ENCODE measurements at places on chromosomes 16 and 17. TPM values are rescaled to one million over a fixed set of nuclear protein-coding genes. Genes with fewer than 3 reads are reported as not detected.
A peak's percentile ranks its signal among the peaks of the same experiment; 100 is the strongest.

DNA sequence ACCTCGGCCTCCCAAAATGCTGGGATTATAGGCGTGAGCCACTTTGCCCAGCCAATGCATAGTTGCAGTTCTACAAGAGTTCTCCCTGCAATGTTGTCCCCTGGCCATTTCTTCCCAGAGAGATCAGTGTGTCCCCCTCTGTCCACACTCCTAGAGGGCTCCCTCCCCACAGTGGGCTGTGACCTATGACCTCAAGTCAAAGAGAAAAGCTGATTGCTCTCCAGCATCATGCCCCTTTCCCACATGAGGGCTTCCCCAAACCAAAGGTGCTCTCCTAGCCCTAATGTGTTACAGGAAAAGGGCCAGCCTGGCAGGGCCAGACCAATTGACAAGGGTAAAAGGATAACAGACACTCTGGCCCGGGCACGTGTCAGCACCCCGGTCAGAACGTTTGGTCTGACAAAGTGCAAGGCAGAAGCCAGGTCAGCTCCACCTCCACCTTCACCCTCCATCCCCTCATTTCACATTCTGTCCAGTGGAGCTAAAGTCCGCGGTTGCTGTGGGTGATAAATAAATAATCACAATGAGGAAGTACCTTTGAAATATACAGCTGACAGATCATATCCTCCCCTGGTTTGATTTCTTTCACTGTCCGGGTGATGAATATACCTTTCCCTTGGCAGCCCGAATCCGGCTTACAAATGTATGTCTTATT lies 17.8 kb downstream of the TTLL6 start:
- DNase-seq = no peak

GRCh38 chr16:12062343-12063003 lies 85.9 kb downstream of the SNX29 start:
- DNase-seq = peak; percentile 43

- DNase-seq = no peak
Measured at GRCh38 chr17:69141431-69142174, at the start of gene ABCA6. Gene ABCA6 (minus strand): TSS chr17:69141895. CDS start chr17:69140703, 1,192 bp downstream.

DNA sequence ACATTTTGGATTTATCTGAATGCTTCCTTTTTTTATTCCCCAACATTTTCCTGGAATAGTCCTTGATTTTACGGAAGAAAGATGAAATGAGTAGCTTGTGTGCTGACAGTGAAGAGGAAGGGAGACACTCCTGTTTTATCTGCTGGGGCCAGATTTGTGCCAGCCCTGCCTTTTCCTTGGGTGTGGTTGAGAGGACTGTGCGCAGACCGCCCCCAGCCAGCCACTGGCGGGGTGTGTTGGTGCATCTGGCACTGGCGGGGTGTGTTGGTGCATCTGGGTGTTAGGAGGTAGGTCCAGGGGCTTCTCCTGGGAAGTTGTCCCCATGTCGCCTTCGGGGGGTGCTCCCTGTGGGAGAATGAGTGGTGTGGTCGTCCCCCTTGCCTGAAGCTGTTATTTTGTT lies 39.5 kb downstream of the RAP1GAP2 start:
- DNase-seq = no peak

GRCh38 chr17:46935658-46936266 lies 12.8 kb downstream of the GOSR2 start:
- no peak for DNase-seq

- peak; percentile 60 for DNase-seq
Measured at GRCh38 chr17:17191346-17191792, 14.8 kb downstream of the PLD6 start.

DNA sequence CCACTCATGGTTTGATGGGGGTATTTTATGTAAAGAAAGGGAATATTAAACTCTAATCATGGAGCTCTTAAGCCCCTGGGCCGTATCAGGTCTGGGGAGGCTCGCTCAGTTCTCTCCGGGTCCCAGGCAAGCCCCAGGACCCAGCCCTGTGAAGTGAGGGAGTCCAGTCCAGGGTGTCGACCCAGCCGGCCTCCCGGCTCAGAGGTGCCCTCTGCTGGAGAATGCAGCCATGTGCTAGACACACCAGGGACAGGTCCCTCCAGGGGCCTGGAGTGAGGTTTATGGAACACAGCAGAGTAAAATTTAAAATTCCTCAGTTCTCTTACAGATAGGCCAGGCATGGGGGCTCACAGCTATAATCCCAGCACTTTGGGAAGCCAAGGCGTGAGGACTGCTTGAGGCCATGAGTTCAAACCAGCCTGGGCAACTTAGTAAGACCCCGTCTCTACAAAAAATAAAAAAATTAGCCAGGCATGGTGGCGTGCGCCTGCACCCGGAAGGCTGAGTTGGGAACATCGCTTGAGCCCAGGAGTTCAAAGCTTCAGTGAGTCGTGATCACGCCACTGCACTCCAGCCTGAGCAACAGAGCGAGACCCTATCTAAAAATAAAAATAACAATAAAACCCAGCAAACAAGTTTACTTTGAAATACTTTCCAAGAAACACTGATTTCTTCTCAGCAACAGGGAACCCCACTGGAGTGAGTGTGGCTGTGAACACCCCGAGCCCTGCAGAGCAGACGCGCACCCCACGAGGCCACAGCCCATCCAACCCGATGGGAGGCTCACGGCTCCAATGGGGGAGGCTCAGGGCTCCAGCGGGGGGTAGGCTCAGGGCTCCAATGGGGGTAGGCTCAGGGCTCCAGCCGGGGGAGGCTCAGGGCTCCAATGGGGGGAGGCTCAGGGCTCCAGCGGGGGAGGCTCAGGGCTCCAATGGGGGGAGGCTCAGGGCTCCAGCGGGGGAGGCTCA lies 72.2 kb downstream of the ZNF778 start:
- DNase-seq = peak; percentile 21

- DNase-seq = no peak
Measured at GRCh38 chr17:17231621-17232302, 5.2 kb downstream of the FLCN start.

DNA sequence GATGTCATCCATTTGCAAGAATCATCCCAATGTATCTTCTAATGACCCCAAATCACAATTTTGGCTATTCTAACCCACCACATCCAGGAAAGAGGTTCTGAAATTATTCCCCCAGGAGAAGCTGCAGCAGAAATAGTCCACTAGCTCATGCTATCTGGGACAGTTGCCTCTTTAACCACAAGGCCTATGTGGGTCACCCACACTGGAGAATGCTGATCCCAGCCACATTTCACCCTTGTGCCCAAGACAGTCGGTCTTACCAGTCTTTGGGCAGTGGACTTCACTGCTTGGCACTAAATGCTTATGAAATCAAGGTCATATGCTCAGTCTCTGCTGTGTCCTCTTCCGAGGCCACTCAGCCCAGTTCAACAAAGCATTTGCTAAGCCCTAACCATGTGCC lies 27.0 kb downstream of the ABCC12 start:
- DNase-seq = no peak

DNA sequence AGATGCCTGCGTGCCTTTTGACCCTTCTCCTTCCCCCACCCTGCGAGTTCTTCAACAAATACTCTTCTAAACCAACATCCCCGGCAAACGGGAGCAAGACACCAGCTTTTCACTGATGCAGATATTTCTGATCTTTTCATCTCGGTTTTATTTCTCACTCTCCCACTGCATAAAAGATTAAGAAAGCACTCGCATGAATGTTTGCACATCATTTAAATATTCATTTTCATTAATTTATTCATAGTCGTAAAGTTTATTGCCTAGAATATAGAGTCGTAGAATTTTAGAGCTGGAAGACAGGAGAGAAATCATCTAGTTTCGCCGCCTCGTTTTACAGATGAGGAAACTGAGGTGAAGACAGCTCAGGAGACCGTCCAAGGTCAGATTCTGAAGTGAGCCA lies 488.1 kb downstream of the MAF start:
- DNase-seq = no peak

GRCh38 chr17:36611345-36612072 lies 10.1 kb downstream of the MRM1 start:
- DNase-seq = peak; percentile 37

DNA sequence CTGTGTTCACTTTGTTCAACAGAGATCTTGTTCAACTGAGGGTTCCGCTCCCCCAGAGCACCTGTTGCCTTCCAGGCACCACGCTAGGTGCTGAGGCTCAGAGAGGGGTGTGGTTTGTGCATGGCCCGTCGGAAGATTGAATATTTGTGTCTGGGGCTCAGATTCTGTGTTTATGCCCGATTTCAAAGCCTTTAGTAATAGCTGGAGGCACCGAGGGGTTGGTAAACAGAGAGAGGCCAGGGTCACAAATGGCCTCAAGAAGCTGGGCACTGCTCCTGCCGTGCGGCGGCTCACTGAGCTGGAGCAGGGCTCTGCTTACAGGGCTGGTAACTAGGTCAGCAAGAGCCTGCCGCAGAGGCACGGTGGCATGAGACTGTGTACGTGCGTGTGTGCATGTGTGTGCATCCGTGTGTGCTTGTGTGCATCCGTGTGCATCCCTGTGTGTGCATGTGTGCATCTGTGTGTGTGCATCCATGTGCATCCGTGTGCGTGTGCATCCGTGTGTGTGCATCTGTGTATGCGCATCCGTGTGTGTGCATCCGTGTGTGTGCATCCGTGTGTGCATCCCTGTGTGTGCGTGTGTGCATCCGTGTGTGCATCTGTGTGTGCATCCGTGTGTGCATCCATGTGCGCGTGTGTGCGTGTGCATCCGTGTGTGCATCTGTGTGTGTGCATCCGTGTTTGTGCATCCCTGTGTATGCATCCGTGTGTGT lies 5.4 kb downstream of the ITGAE start:
- no peak for DNase-seq

DNA sequence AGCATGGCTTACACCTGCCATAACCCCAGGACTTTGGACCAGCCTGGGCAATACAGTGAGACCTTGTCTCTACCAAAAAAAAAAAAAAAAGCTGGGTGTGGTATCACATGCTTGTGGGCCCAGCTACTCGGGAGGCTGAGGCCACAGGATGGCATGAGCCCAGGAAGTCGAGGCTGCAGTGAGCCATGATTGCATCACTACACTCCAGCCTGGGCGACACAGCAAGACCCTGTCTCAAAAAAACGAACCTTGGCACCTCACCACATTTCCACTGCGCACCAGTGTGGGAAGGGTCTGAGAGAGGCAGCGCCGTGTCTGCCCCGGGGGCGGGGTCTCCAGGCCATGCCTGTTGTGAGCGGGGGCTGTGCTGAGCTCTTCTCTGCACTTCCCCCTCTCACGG lies 6.3 kb downstream of the ACSF3 start:
- DNase-seq = no peak

- no peak for DNase-seq
Measured at GRCh38 chr17:34321964-34322363, 2.7 kb downstream of the CCL8 start.

DNA sequence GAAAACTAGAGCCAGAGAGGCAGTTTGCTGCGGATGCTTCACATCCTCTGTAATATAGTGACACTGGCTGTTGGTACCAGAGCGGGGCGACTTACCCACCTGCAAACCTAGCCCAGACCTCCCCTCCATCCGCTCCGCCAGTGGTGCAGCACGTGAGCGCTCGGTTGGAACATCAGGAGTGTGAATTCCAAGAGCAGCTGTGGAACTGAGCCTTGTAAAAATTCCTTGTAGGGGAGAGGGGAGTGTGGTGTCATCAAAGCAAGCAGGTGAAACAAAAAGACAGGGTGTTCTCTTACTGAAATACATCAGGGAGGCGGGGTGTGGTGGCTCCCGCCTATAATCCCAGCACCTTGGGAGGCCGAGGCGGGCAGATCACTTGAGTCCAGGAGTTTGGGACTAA lies 51.3 kb downstream of the CCDC42 start:
- DNase-seq = no peak

DNA sequence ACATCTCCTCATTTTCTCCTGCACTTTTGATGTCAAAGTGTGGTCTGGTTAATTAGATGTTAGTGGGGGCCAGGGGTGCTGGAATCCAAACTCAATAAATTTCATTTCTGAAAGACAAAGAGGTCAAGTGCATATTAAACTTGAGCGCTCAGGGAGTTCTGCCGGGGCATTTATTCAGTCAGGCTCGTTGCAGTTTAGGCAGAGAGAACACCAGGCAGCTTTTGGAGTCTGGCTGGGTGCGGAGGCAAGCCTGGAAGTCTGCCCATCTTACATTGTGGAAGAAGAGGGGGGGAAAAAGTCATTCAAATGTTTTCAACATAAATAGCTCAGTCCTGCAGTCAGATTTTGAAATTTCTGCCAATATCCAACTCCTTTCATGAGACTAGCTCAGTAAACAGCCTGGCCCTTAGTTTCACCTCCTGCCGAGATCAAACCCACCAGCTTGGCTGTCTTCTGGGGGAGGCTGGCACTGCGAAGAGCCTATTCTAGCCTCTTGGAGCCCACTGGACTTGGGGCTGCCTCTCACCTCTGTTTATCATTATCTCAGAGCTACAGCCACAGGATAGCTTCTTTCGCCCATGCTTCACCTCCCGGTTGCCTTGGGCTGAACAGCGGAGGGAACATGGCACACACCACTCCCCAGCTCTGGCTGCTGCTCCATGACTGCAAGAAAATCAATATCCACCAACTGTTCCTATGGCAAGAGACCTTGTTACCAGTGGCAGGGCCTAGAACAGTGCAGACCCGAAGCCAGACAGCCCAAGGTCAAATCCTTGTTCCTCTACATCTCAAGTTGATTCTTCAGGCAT lies 177.4 kb upstream of the CDH5 start:
- DNase-seq = peak; percentile 63

- no peak for DNase-seq
Measured at GRCh38 chr16:1709356-1709755, 3.4 kb downstream of the MAPK8IP3 start.

- DNase-seq = no peak
Measured at GRCh38 chr16:58222532-58223316, 24.8 kb upstream of the CSNK2A2 start.

- DNase-seq = no peak
Measured at GRCh38 chr17:17703140-17703919, 22.1 kb downstream of the RAI1 start.

DNA sequence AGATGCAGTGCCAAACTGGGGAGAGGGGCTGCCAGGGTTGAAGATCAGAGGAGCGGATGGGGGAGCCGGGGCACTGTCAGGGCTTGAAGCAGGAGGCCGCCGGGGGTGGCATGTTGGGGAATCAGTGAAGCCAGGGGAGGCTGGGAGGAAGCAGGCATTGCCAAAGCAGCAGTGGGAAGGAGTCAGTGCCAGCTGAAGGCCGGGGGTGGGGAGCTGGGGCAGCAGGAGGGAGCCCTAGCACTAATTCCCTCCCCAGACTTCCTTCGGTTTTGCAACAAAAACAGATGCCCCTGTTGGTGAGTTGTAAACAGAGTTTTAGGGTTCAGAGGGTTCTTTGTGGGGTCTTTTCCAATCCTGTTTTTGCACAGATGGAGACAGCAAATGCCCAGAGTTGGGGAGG lies 10.9 kb upstream of the TAC4 start:
- DNase-seq = no peak

Gene PLCD3
- polyA plus RNA-seq = 28.2 TPM

Gene FBF1
- polyA plus RNA-seq = 2.5 TPM

Gene SPEM2
- polyA plus RNA-seq = not detected

Gene CDH11
- 306 TPM for polyA plus RNA-seq

Gene TMEM88
- polyA plus RNA-seq = 0.29 TPM

Gene NLRP1
- polyA plus RNA-seq = 80.5 TPM

Gene FAAP100
- 8.3 TPM for polyA plus RNA-seq

Gene CCL7
- 0.50 TPM for polyA plus RNA-seq

Gene ZCCHC14
- polyA plus RNA-seq = 7.9 TPM

Gene CEMP1
- polyA plus RNA-seq = not detected

Gene DUSP14
- polyA plus RNA-seq = 76.7 TPM

Gene CMTM3
- 31.6 TPM for polyA plus RNA-seq

All from AG04450 (cell line).